Cardiac septum (tissue), 1 donor: ENCODE measurements at places on chromosomes 2 and 18. TPM values are rescaled to one million over a fixed set of nuclear protein-coding genes. Genes with fewer than 3 reads are reported as not detected.
A peak's percentile ranks its signal among the peaks of the same experiment; 100 is the strongest.

- DNase-seq = no peak
Measured at GRCh38 chr2:68925295-68925896, 27.3 kb downstream of the GKN2 start.

DNA sequence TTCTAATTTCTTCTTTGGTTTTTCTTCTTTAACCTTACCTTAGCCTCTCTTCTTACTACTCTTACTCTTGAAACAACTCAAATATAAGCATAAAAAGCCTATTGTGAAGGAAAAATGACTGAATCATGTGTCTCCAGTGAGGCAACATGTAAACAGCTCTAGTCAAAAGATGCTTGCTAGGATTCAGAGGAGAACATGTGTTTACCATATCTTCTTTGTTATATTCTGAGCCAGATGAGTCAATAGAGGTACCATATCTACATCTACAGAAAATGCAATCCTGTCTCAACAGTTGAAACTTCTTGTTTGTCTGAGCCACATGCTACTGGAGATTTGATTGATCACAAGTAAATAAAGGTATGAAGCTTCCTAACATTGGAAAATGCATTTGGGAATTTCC, 15.9 kb upstream of the FIGN start:
- DNase-seq = no peak

Gene SLC23A3
- 0.48 TPM for total RNA-seq

GRCh38 chr18:76754351-76754750, 68.0 kb upstream of the ZNF236 start:
- DNase-seq = no peak

Gene ALK
- total RNA-seq = not detected

Gene CNTNAP5
- not detected for total RNA-seq

DNA sequence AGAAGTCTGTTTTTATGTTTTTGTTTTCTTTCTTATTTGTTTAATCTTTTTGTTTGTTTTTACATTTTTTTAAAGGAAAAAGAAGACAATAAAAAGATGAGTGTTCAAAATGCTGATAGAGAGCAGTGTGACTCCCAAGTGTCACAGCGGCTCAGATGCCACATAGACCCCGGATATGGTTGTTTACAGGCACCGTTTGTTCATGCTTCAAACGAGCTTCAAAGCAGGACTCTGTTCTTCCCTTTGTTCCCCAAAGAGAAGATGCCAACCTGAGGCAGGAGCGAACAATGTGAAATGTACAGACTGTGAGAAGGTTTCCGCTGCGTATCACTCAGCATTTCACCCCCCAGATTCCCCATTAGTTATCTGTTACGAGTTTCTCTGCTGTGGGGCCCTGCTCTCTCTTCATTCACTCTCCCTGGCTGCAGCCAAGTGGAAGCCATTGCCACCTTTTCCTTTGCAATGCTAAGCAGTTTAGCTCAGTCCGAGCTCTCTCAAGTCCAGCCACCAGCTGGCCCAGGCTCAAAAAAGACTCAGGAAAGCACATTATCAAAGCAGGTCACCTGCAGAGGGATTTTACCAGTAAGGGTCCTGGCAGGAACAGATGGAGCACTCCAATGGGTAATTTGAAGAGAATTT, 36.4 kb upstream of the PHLPP1 start:
- DNase-seq = no peak

GRCh38 chr2:65350651-65351056, 81.7 kb downstream of the SPRED2 start:
- no peak for DNase-seq

GRCh38 chr2:7377916-7378569, 460.8 kb downstream of the RNF144A start:
- no peak for DNase-seq

DNA sequence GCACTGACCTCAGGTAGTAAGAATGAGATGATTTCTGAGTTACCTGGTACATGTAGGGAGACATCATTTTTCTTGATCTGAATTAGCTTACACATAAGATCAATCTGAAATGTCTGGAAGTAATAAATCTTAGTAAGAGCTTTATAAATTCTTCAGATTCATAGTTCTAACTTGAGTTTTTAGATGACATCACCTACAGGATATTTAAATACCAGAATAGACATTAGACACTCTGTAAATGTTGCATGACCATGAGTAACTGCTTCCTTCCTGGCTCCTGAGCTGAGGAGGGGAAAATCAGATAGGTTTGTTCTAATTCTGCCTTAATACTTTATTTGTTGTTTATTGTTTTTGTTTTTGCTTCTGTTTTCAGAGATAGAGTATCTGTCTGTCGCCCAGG, 181.8 kb downstream of the PHLPP1 start:
- no peak for DNase-seq

- DNase-seq = no peak
Measured at GRCh38 chr2:208501206-208501605, 94.6 kb downstream of the PTH2R start.

GRCh38 chr2:142041105-142041504, 89.7 kb downstream of the LRP1B start:
- DNase-seq = no peak

GRCh38 chr18:45073556-45073955, 392.9 kb downstream of the SETBP1 start:
- no peak for DNase-seq

GRCh38 chr2:226122041-226122440, 677.6 kb downstream of the IRS1 start:
- DNase-seq = no peak

DNA sequence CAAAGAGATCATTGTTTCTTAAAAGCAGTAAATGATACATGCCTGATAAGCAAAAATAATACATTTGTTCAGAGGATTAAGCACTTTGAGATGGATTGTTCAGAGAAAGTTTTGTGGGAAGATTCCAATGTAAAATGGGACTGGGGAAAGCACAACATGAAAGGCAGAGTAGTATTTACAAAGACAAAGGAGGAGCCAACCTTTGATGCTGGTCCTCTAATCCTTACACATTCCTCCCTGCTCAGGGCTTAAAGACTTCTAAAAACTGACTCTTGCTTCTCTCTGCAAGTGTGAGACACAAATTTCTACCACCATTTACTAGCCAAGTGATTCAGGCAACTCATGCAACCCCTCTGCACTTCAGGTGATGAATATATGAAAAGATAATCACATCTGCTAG, 47.2 kb upstream of the REG3G start:
- DNase-seq = no peak

GRCh38 chr2:30862054-30862651, 54.9 kb upstream of the CAPN13 start:
- no peak for DNase-seq

- no peak for DNase-seq
Measured at GRCh38 chr2:66832646-66833435, 397.9 kb downstream of the MEIS1 start.

DNA sequence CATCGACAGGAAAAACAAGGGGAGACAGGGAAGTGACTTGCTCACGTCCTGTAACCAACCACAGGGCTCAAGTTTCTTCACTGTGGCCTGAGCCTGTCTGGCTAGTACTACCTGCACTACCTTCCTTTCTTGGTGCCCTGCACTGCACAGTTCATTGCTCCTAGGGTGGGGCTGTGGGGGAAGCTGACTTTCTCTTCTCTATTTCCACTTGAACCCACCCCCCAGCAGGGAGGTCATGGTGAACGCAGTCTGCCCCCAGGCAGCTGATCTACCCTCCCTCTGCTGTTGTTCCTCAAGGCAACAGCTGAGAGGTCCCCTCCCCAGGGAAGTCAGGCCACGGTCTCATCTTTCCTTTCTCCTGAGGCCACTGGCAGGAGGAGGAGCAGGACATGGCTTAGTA, 532.1 kb downstream of the SOX11 start:
- DNase-seq = no peak

- no peak for DNase-seq
Measured at GRCh38 chr2:106944215-106944614, 58.2 kb upstream of the ST6GAL2 start.

Gene ANTXR1
- 38.1 TPM for total RNA-seq

Gene TLX2
- not detected for total RNA-seq

Gene CAPG
- 7.4 TPM for total RNA-seq

GRCh38 chr18:36366994-36367839, 69.7 kb downstream of the FHOD3 start:
- DNase-seq = peak; percentile 89

- DNase-seq = no peak
Measured at GRCh38 chr2:71129902-71130151, 202 bp downstream of the MCEE start.

Gene ACVR2A
- total RNA-seq = 13.0 TPM

- DNase-seq = no peak
Measured at GRCh38 chr2:13015532-13016320, 299.0 kb downstream of the TRIB2 start.

DNA sequence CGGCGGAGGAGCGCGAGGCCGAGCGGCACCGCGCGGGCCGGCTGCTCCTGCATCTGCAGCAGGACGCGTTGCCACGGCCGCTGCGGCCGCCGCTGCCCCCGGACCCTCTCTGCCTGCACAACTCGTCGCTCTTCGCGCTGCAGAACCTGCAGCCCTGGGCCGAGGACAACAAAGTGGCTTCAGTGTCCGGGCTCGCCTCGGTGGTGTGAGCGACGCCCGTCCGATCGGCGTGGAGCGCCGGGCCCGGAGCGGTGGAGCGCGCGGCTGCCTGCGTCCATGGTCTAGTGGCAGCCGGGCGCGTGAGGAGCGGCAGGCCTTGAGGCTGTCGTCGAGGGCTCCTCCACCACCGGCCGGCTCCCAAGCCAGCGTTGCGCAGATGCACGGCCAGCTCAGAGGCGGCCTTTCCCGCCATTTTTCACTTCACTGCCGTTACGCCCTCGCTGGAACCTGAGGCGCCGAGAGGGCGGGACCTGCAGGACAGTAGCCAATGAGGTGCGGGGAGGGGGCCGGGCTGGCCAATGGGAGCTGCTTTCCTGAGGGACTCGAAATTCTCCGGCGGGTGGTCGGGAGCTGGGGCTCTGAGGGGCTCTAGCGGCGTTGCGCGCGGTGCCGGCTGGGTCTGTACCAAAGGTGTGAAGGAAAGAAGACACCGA, 1.9 kb downstream of the TLX2 start:
- peak; percentile 87 for DNase-seq

Gene ERICH2
- 1.7 TPM for total RNA-seq

DNA sequence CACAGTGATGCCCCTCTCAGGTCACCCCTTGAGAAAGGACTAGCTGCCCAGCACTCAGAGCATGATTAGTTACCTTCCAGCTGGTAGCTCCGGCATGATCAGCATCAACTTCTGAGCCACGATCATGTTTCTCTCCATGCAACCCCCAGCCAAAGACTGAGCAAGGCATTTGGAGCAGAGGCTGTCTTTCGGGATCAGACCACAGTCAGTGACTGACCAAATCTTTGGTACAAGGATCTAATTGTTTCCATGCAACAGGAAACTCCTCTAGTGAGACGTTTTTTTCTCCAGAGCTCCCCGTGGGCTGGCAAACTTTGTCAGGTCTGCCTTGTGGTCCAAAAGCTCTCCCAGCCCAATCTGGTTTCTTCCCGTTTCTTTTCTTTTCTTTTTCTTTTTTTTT, 244.3 kb downstream of the METTL4 start:
- DNase-seq = no peak

Gene NEU4
- total RNA-seq = not detected

GRCh38 chr2:181471783-181472182, 14.6 kb downstream of the ITGA4 start:
- no peak for DNase-seq

DNA sequence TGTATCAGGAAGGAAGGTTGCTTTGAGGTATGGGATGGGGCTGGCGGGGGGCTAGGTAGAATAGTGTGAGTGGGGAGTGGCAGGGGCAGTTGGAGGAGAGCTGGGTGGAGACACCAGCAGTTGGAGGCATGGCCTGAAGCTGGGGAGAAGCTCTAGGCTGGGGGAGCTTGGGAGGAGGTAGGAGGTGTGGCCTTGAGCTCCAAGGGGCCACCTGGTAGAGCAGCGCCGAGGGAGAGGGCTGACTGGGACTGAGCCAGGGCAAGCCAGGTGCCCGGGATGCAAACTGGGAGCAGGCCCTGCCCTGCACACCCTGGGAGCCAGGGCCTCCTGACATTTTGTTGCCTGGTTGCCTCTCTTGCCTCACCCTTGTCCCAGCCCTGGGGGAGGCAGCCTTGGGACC, 33.1 kb upstream of the PDIA6 start:
- no peak for DNase-seq

DNA sequence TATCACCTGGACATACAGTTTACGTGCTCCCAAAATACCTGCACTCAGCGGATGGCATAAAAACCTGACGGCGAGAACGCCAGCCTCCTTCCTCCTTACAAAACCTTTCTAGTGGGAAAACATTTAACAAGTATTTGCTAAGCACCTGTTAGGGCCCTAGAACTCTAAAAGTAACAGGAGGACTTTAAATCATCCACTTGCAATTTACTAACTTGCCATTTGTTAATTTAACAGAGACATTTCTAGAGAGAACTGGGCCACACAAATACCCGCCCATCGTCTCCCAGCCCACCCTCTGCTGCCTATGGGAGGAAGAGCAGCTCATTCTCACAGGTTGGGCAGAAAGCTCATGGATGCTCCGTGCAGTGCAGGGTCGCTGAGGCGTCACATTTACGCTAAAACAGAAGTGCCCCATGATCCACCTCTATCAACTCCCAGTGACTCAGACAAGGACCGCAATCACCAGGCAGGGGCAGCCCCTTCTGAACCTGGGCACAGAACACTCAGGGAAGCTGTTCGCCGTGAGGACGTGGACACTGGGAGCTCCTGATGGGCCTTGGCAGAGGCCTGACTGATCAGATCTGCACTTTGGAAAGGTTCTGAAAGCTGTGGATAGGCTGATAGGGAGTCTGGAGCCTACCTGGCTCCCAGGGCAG, 106.9 kb downstream of the HDAC4 start:
- peak; percentile 36 for DNase-seq

DNA sequence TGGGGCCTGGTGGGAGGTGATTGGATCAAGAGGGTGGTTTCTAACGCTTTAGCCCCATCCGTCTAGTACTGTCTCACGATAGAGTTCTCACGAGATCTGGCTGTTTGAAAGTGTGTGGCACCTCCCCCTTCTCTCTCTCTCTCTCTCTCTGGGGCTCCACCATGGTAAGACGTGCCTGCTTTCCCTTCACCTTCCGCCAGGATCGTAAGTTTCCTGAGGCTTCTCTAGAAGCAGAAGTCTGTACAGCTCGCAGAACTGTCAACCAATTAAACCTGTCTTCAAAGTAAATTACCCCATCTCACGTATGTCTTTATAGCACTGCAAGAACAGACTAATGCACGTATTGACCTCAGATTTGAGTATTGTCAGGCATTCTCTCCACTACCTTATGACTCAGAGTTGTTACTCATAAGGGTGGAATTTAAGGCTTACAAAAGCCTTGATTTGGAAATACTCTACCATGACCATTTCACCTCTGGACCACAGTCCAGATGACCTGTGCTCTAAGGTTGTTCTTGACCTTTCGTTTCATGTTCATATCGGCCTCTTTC, 99.5 kb upstream of the AGAP1 start:
- DNase-seq = no peak

DNA sequence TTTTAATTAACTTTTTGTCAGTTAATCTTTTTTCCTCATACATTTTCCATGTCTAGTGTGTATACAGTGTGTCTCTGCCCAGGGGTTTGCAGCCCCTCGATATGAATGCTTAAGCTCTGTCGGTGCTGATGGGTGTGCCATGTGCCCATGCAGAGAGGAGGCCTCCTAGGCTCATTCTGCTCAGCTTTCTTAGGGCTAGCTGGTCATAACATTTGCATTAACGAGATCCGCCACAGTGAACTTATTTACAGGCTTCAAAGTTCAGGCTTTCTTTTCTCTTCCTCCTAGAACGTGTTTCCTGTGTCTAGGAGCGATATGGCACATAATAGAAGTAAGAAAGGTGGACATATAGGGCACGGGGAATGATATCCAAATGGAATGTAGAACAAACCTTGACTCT, 783.3 kb downstream of the PLCL1 start:
- no peak for DNase-seq
